ENCODE measurements at places on chromosomes 16 and 17. TPM values are rescaled to one million over a fixed set of nuclear protein-coding genes. Genes with fewer than 3 reads are reported as not detected.

GRCh38 chr16:73794994-73795393 lies 501.6 kb upstream of the PSMD7 start:
- DNase-seq, result no peak

- DNase-seq, result no peak
These were observed 53.1 kb downstream of the CYB5B start for GRCh38 chr16:69477546-69477945.

ZDHHC1 gene
- 2.6 TPM for total RNA-seq

ZNF200 gene
- 12.5 TPM for total RNA-seq

All from HT1080 (cell line).